ENCODE measurements at places on chromosomes 6 and 20. TPM values are rescaled to one million over a fixed set of nuclear protein-coding genes. Genes with fewer than 3 reads are reported as not detected.

DNA sequence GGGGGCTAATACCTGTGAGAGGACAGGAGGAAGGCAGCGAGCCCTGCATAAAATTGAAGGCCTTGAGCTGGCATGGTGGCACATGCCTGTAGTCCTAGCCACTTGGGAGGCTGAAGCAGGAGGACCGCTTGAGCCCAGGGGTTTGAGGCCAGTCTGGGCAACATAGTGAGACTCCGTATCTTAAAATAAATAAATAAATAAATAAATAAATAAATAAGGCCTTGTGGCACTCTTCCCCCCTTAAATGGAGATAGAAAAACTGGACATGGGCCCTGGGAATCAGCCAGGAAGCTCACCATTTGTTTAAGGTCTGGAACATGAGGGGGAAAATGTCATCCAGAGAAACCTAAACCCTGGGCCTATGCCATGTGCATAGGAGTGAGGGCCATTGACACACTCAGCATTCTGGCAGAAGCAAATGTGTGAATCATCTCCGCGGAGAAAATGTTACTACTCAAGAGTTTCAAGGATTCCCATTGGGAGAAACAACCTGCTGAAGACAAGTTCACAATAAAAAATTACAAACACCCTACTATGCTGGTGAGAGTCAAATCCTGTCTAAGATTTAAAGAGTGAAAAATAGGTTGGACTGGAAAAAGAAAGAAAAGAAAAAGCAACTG lies 51.9 kb upstream of the UBR2 start:
- no peak overlapping the region for H3K27ac ChIP-seq
- DNase-seq = no peak
- no peaks in the 10 kb centered on the region for H3K27me3 ChIP-seq
- H3K4me3 ChIP-seq = no peak overlapping the region

The GNAS-AS1 gene
- not detected for polyA plus RNA-seq

GRCh38 chr6:18209539-18210197 lies 54.4 kb downstream of the KDM1B start:
- H3K4me3 ChIP-seq = no peak overlapping the region
- no peak for DNase-seq
- peaks cover 77% of the 10 kb centered on the region for H3K36me3 ChIP-seq
- no peaks in the 10 kb centered on the region for H3K27me3 ChIP-seq
- H3K27ac ChIP-seq = no peak overlapping the region
- peaks cover under 1% of the 10 kb centered on the region for H3K4me1 ChIP-seq

The C20orf202 gene
- not detected for polyA plus RNA-seq

DNA sequence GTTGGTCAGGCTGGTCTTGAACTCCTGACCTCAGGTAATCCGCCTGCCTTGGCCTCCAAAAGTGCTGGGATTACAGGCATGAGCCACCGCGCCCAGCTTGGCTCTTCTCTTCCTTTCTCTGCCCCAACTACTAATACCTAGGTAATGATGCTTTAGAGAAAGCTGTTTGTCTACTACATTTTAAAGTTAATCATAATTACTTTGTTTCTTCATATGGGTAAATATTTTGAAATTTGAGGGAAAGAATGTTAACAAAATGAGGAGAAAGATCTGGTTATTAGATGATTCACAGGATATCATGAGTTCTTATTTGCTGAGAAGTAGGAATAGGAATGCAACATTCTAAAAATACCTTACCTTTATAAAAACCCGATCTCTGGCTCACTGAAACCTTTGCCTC lies 18.4 kb upstream of the PTPRK start:
- H3K27me3 ChIP-seq = peaks cover 27% of the 10 kb centered on the region
- no peak for DNase-seq
- H3K4me1 ChIP-seq = peaks cover 14% of the 10 kb centered on the region
- no peak overlapping the region for H3K27ac ChIP-seq
